ENCODE measurements at places on chromosomes 4 and X. TPM values are rescaled to one million over a fixed set of nuclear protein-coding genes. Genes with fewer than 3 reads are reported as not detected.

GRCh38 chr4:83906561-83906960 is 370.7 kb downstream of the GPAT3 start:
- no peak for DNase-seq

GRCh38 chrX:150312931-150313330 is 50.2 kb upstream of the MAMLD1 start:
- DNase-seq: no peak

Gene EGFL6
- 1.6 TPM for total RNA-seq

Gene KLHL4
- total RNA-seq: 0.58 TPM

DNA sequence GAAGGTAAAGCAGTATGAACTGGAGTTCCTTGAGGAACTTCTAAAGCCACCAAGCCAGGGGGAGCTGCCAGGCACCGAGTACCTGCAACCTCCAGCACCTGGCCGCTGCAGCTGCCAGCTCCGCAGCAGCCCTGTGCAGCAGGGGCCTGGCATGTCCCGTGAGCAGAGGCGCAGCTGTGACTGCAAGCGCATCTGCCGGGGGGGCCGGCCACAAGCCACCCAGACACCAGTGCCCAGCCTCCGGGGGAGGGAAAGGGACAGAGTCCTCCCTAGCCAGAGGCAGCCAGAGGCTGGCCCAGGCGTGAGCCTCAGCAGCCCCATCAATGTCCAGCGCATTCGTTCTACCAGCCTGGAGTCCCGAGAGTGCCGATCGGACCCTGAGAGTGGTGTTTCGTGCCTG is 26.6 kb upstream of the PRPS1 start:
- no peak for DNase-seq

- DNase-seq: no peak
Measured at GRCh38 chrX:17567187-17567586, 170.1 kb upstream of the SCML1 start.

DNA sequence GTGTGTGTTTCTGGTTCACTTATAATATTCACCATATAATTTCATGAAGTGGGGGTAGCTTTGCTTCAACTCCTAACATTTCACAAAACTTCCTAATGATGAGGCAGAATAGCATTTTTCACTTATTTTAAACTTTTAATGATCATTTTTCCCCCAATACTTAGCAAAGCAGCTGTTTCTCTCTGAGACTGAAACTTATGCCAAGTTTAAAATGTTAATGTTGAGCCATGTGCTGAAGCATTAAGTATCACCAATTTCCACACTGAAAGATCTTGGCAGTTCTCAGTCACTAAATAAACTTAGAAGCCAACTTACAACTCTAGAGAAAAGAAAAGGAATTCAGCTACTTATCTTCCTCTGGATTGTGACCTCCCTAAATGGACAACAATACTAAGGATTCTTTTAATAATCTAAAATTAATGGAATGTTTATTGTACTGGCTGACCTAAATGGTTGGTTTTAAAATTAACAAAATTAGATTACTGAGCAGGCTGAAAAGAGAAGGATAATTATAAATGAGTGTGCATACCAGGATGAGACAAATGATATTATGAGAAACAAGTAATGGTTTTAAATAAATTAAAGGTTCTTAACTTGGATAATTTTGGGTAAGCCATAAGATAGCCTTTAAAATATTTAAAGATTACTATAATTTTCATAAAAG is 1429.4 kb upstream of the ADGRL3 start:
- DNase-seq: no peak

GRCh38 chrX:82734140-82734539 is 774.0 kb upstream of the POU3F4 start:
- no peak for DNase-seq

DNA sequence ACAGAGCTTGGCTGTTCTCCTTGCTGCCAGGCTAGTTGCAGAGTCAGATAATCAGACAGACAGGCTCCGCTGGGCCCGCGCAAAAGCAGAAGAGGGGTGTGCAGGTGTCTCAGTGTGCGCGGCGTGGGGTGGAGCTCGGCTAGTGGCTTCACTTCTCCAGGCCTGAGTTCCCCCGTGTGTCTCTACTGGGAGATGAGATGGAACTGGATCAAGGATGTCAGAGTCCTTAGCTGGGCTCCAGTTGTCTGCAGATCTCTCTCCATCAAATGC is 21.1 kb downstream of the HTRA3 start:
- peak; percentile 33 for DNase-seq

DNA sequence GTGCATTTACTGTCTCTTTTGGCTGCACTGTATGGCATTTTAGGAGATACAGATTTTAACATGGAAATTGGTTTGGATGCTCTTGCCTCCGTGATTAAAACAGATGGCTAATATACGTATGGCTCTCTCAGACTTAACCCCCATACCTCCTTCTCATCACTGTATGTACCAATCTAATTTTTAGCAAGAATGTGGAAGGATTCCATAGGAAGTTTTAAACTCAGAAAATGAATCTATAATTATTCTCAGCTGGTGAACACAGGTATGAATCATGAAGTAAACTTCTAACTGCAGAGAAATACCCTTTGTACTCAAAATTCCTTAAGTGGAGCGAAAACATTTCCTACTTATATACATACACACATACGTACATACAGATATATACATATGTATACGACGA is 210.5 kb upstream of the NEIL3 start:
- DNase-seq: no peak

- DNase-seq: no peak
Measured at GRCh38 chr4:119564106-119564505, 64.5 kb downstream of the PDE5A start.

Gene PLP2
- total RNA-seq: 103 TPM

DNA sequence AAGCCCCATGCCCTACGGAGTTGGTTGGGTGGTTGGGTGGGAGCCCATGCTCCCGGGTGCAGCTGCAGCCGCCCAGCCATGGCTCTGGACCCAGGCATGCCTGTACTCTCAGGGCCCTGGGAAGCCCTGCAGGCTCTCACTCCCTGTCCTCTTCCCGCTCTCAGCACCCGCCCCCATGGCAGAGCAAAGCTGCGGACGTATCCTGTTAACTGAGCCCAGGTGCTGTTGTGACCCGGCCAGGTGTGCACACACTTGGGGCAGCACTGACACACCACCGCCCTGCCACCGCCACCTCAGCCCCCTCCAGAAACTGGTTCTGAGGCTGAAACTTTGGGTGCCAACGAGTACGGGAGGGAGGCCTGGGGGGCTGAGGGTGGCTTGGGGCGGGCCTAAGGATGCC is 40.3 kb downstream of the PPM1K start:
- DNase-seq: no peak

Gene GBA3
- not detected for total RNA-seq

DNA sequence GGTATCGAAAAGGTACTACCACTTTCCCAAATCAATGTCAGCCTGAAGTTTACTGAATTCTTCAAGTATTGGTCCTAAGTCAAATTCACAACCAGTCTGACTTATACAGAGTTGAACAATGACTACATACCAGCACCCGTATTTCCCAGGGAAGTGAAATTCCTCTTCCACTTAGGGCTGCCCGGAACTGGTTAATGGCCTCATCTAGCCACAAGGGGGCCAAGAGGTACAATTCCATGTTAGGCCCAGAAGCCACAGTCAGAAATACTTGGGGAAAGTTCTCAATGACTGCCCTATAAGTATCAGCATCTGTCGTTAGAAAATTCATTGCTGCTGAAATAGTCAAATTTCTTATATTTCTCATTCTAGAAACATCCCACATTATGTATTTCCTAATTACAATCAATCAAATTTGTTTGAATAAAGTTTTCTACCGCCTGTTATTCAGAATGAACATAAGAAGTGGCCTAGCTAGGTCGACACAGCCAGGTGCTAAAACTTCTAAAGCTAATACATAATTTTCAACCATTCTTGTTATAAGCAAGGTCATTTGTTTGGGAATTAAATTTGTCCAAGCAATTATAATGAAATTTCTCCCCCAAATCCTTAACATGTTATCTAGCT is 5.6 kb upstream of the PCDH7 start:
- no peak for DNase-seq

GRCh38 chr4:96916711-96917110 is 1076.8 kb downstream of the PDHA2 start:
- no peak for DNase-seq

- DNase-seq: no peak
Measured at GRCh38 chr4:29224911-29225310, 1495.3 kb upstream of the PCDH7 start.

Gene TKTL2
- total RNA-seq: 0.18 TPM

- no peak for DNase-seq
Measured at GRCh38 chrX:110224926-110225617, 92.8 kb downstream of the AMMECR1 start.

- no peak for DNase-seq
Measured at GRCh38 chr4:10639100-10639499, 45.5 kb downstream of the CLNK start.

DNA sequence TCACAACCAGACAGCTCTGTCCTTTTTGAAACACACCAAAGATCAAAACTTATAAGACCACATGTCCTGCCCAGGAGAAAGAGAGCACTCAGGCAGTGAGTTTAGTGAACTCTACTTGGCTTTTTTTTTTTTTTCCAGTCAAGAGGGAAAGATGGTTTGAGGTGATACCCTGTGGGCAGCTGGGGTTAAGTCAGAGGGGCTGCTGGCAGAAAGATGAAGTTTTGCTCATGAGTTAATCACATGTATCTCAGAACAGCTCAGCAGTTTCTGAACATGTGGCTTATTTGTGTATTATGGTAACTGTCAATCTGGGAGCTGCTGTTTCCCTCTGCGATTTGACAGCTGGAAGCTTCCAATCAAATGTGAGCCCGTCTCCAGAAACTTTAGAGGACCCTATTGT is 56.4 kb upstream of the MAP3K15 start:
- DNase-seq: no peak

DNA sequence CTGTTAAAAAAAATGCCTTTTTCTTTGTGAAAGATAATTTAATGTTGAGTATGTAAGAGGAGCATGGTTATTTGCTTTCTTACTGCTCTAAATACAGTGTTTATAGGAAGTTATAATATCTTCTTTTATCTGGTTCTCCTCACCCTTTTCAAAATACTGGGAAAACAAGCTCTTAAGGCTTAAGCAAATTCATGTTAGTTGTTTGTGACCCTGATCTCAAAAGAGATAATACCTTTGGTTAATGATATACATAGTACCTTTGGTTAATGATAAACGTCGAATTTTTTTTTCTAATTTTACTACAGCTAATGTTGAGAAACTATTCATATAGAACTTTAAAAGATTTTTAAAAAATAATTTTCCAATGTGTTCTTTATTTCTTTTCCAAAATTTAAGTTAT is 180.1 kb downstream of the RAPGEF2 start:
- no peak for DNase-seq

Gene RAB39B
- total RNA-seq: 0.58 TPM

- no peak for DNase-seq
Measured at GRCh38 chr4:163592212-163592611, 97.7 kb downstream of the TMA16 start.

DNA sequence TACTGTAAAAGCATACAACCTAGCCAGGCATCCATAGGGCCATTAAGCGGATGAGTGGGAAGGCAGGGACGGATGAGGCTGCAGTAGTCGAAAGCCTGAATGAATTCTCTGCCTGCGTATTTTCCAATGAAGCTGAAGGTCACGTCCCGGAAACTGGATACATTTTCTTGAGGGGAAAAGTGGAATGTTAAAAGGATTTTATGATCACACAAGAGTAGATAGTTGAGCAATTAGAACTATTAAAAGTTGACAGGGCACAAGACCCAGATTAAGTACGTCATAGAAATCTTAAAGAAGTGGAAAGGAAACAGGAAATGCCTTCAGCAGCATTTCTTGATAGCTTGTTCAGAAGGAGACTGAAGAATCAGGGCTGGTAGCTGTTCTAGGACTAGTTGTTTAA is 98.3 kb upstream of the CXXC4 start:
- DNase-seq: no peak

Gene CYSLTR1
- 5.3 TPM for total RNA-seq

Gene NEUROG2
- not detected for total RNA-seq

- no peak for DNase-seq
Measured at GRCh38 chr4:136316961-136317360, 1215.3 kb downstream of the PCDH18 start.

DNA sequence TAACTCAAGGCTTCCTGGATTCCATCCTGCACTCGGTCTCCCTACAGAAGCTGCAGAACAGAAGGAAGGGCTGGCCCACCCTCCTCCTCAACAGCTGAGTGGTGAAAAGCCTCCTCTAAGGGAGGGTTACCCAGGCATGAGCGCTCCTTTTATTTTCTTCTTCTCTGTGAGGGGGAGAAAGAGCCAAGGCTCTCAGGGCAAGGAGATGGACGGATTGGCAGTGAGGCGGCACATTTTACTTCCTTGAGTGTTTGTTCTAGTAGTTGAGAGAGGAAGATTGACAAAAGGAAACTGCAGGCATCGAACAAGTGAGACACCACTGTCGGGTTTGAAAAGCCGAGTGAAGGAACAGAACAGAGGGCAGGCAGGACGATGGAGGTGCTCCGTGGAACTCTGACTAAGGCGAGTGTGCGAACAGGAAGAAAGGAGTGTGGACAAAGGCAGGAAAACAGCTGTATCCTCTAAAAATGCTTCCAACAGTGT is 38.4 kb upstream of the STS start:
- DNase-seq: no peak

Gene EFHC2
- total RNA-seq: 2.0 TPM
